H54 (cell line): ENCODE measurements at places on chromosomes 2 and 18.
A peak's percentile ranks its signal among the peaks of the same experiment; 100 is the strongest.

GRCh38 chr2:21281791-21282514 lies 158.2 kb downstream of the TDRD15 start:
- DNase-seq, result no peak

- DNase-seq, result no peak
These were observed 26.1 kb upstream of the STPG4 start for GRCh38 chr2:47181176-47181575.

DNA sequence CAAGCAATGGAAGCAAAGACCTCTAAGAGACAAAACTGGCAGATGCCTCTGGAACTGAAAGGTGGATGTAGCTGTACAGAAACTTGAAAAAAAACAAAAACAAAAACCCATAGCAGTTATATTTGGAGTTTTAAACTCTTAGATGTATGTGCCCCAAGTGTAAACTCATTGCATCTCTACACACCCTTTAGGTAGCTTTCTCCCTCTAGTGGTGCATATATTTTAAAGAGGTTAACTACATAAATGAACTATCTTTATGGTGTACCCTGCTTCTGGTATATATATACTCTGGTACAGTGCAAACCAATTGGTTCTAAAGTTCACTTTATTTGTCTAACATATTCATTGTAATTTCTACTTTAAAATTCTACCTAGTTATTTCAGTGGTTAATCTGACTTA lies 518.2 kb downstream of the NRXN1 start:
- DNase-seq, result no peak

GRCh38 chr2:82139979-82140611 lies 1835.5 kb upstream of the LRRTM1 start:
- DNase-seq, result no peak

- DNase-seq, result no peak
These were observed 50.1 kb upstream of the ASAP2 start for GRCh38 chr2:9156483-9156882.

- no peak for DNase-seq
These were observed 51.0 kb downstream of the ACOXL start for GRCh38 chr2:110783196-110783873.

- no peak for DNase-seq
These were observed 158.7 kb upstream of the CCDC150 start for GRCh38 chr2:196480653-196481323.

- no peak for DNase-seq
These were observed 68.1 kb upstream of the DAPL1 start for GRCh38 chr2:158726911-158727592.

- no peak for DNase-seq
These were observed 134.6 kb upstream of the REG3G start for GRCh38 chr2:78890935-78891334.

DNA sequence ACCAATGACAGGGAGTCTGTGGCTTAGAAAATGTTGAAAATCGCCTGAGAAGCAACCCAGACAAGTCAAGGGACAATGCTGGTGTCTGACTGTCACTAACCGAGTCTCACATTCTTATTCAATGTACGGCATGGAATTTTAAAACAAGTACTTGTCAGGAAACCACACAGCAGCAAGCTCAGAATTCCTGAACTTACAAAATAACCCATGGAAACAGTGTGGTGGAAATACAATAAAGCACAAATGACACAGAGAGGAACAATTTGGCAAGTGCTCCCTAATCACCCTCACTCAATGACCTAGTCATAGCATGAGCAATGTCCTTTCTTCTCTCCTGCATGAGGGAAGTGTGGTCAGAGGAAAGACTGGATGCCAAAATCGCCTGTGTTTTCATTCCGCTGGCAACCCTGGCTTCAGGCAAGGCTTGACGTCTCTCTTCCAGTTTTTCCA lies 154.0 kb downstream of the SATB2 start:
- DNase-seq, result peak; percentile 43

DNA sequence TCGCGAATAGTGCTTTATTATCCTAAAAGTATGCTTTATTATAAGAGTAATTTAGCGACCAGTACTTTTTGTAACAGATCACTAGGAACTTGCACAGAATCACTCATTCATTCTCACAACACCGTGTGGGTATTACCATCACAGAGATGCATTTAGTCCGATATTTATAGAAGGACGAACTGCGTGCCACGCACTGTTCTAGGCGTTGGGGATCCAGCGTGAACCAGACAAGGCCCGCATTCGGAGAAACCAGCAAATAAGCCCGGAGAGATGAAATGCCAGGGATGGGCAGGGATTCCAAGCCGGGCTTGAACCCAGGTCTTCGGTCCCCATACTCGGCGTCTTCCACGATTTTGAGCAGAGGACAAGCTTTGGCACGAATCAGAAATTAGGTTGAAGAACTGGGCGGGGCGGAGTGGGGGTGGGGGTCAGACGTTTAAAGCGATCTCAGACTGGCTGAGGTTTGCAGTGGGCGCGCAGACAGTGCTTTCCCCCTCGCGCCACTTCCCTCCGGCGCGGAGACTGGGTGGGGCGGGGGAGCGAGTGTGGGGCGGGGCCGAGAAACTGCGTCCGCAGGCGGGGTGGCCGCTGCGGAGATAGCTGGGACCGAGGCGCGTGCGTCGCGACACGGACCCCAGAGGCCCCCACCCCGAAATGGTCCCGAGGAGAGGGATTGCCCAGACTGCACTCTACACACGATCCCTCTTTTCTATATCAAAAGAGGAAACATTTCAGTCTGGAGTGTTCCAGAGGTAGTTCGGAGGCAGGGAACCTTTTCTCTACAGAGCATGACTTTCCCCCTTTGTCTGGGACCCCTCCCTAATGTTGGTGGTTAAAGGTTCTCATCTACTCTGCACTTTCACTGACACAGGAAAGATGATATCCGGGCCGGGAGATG lies 1.1 kb upstream of the CXCR4 start:
- DNase-seq, result no peak

- DNase-seq, result no peak
These were observed 6.3 kb upstream of the KCNK3 start for GRCh38 chr2:26685989-26686839.

DNA sequence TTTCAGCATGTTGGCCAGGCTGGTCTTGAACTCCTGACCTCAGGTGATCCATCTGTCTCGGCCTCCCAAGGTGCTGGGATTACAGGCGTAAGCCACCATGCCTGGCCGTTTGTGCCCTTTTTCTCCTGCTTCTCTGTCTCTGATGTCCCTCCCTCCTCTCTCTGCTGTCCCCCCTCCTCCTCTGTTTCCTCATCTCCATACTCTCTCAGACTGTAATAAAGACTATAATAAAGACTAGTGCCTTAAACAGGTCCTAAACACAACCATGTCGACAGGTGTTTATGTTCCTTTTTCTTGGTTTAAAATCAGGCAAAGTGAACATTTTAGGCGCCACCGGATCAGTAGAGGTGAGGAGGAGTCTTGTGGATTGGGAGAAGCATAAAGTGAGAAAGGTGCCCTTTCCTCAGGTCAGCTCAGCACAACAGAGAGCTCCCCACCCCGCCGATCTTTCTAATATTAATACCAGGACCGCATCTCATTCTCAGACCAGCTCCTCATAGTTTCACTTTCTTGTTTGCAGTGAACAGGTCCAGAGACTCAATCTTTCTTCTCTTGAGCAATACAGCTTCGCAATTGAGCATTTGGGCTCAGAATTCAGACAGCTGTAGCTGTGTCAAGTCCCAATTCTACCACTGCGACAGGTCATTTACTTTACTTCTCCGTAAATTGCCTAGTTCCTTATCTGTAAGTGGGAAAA lies 23.7 kb downstream of the TIMM21 start:
- DNase-seq, result no peak

- no peak for DNase-seq
These were observed 147.8 kb upstream of the SRD5A2 start for GRCh38 chr2:31728406-31729064.

DNA sequence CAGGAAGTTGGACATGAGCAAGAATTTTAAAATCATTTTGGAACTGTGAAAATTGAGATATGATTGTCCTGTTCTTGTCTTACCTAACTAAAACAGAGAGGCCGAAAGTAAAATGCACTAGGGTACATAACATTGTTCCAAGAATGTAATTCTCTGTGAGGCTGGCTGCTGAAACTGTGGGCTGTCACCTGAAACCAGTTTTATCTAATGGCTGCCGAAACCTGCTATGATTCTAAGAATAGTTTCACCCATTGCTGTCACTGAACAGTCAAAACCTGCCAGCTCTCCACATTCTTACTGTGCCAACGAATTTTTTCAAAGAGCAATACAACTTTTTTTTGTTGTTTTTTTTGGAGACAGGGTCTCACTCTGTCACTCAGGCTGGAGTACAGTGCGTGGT lies 119.3 kb upstream of the ZSWIM2 start:
- DNase-seq, result no peak

DNA sequence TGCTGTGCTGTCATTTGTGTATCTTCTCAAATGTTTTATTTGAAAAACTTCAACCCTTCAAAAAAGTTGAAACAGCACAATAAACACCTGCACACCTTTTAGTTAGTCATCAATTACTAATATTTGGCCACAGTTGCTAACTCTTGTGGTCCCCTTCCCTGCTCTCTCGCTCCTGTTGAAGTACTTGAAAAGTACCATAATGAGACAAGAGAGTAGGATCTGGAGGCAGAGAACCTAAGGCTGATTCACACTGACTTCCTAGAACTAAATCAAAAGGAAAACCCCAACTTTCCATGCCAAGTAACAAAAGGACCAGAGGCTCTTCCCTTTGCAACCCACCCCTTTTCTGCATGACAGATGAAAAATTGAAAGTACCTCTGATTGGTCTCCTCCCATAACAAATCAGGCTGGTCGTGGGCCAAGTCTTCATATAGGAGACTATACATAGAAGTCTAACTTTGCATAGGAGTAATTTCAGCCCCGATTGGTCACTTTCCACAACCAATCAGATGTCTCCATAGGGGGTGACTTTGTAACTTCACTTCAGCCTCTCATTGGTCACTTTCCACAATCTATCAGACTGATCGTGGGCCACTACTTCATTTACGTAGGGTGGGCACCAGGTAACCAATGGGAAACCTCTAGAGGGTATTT lies 179.7 kb downstream of the EPHA4 start:
- DNase-seq, result no peak

- DNase-seq, result no peak
These were observed 709.9 kb upstream of the PKDCC start for GRCh38 chr2:41337956-41338355.

DNA sequence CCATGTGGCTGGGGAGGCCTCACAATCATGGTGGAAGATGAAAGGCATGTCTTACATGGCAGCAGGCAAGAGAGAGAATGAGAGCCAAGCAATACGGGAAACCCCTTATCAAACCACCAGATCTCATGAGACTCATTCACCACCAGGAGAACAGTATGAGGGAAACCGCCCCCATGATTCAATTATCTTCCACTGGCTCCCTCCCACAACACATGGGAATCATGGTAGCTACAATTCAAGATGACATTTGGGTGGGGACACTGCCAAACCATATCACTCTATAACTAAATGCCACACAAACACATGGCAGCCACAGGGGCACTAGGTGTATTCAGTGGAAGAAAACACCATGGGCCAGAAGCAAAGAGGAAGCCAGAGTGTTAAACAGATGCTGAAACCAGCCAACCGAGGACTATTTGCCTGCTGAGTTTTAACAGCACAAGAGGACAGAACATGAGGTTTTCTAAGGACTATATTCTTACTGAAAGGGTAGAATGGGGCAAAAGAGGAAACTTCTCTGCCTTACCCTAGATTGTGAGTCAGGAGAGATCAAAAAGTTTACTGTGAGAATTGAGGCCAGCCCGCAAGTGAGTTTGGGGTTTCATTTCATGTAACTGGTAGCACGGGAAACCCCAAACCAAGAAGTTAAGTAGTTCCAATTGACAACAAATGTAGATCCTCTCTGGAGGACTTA lies 49.2 kb downstream of the SIGLEC15 start:
- DNase-seq, result no peak

DNA sequence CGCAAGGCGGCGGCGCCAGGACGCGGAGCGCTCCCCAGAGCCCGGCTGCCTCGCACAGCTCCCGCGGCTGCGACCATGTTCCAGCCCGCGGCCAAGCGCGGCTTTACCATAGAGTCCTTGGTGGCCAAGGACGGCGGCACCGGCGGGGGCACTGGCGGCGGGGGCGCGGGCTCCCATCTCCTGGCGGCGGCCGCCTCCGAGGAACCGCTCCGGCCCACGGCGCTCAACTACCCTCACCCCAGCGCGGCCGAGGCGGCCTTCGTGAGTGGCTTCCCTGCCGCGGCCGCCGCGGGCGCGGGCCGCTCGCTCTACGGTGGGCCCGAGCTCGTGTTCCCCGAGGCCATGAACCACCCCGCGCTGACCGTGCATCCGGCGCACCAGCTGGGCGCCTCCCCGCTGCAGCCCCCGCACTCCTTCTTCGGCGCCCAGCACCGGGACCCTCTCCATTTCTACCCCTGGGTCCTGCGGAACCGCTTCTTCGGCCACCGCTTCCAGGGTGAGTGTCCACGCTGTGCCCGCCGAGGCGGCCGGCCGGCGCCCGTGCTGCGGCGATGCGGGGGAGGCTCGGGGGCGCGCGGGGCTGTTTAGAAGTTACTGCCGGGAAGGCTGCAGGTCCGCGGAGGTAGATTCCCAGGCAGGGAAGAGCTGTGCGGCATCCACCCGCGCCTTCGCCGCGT lies 696 bp downstream of the EMX1 start:
- DNase-seq, result no peak

DNA sequence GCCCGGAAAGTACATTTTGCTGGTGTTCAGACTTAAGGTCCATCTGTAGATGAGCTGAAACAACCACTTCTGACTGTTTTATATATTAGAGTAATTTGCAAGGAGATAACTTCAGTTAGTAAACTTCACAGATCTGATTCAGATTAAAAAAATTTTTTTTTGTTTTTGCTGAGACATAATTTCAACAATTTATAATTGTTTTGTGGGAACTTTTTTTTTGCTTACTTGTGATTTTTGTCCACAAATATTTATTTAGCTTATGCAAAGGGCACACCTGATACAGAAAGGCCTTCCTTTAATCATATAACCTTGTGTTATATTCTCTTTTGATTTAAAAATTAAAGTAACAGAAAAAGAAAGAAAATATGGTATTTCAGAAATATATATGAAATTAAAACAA lies 9.6 kb upstream of the SCN9A start:
- no peak for DNase-seq

DNA sequence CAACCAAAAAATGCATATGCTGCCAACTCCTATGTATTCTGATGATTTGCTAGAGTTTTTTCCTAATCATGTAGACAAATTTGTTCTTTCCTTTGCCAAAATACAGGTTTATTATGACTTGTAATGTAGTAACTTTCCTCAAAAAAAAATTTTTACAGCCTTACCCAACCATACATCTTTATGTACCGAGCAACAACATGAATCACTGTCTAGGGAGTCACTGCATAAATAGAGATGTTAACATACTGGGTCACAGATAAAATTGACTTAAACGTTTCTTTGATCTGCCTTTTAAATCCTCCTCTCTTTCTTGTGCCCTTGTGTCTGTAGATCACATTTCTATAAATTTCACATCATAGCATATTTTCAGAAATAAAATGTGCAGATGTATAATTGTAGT lies 143.6 kb downstream of the MBD2 start:
- DNase-seq, result no peak

GRCh38 chr2:98778741-98779483 lies 48.0 kb upstream of the MGAT4A start:
- no peak for DNase-seq

- DNase-seq, result peak; percentile 26
These were observed 686 bp upstream of the PNO1 start for GRCh38 chr2:68157002-68157401.
